ENCODE measurements at places on chromosomes 7 and 10.

DNA sequence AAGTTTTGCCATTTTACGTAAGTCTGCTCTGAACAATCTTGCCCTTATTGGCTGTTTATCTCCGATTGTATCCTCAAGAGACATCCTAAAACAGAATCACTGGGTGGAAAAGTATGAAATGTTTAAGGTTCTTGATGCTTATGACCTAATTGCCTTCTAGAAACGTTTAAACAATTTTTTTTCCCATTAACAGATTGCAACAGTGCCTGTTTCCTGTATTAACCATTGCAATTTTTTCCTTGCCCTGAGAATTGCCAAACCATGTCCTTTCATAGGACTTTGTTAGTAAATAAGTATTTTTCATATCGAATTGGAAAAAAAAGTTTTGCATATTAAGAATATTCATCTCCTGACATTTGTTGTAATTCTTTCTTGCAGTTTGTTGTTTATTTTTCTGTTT lies 639.8 kb downstream of the INHBA start:
- no peak for DNase-seq

DNA sequence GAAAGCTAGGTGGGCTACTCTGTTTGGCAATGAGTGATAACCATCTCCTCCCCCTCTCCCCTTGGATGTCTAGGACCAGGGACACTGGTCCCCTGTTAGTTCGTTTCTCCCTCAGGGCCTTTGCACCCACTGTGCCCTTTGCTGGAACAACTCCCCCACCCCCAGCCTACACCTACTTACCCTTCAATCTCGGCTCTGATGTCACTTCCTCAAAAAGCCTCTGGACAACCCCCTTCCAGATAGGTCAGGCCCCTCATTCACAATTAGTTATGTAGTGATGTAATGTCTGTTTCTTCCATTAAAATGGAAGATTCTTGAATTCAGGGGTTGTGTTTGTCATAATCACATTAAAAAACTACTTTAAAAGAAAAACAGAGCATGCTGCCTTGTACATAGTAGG lies 152.9 kb downstream of the SNX10 start:
- no peak for DNase-seq

DNA sequence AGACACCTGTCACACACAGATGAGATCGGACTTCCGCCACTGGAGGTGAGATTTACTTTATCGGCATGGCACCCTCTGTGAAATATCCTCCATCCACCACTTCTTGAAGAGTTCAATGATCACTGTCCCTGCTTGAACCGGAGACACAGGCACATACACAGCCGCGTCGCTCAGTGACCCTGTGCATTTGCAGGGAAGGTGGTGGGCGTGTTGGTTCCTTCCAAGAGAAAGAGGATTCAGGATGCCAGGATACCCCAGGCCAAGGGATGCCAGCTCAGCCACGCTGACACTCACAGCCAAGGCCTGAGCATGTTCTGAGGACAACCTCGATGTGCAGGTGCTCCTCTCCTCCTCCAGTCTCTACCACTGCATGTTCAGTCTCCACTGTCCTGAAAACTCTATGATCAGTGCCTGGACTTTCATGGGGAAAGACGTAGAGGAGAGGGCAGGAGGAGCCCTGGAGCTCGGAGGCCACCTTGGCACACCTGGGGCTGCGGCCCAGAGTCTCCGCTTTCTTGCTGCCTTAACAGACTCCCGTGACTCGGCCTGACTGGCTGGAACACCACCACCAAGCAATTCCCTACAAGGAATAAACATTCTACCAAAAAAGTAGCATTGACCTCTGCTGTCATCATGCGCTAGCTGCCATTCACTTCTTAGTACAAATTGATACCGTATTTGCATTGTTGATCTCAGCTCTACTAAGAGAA lies 115.2 kb downstream of the TCERG1L start:
- DNase-seq = no peak

GRCh38 chr10:80283119-80283518 lies 6.3 kb downstream of the MAT1A start:
- DNase-seq = no peak

DNA sequence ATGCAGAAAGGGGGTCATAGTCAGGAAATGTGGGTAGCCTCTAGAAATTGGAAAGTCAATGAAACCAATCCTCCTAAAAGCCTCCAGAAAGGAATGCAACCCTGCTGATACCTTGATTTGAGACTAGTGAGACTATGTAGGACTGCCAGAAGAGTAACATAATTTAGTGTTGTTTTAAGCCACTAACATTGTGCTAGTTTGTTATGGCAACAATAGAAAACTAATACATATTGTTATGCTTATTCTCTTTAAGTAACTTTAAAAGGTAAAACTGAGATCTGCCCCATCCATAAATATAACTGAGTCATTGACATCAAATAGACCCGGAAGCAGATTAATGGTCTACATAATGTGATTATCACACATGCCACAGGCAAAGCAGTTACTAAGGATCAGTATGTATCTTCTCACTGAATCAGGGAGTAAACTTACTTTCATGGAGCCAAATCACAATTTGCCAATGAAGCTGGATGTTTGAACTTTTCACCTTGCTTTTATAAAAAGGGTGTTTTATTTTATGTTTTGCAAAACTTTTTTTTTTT lies 146.4 kb upstream of the TMEM106B start:
- no peak for DNase-seq

GRCh38 chr10:68560186-68560942 lies at the start of gene TET1:
Gene TET1, plus strand, starts transcription at chr10:68560337. Its CDS starts 12,002 bp downstream, at chr10:68572339.
- DNase-seq = peak; percentile 6

DNA sequence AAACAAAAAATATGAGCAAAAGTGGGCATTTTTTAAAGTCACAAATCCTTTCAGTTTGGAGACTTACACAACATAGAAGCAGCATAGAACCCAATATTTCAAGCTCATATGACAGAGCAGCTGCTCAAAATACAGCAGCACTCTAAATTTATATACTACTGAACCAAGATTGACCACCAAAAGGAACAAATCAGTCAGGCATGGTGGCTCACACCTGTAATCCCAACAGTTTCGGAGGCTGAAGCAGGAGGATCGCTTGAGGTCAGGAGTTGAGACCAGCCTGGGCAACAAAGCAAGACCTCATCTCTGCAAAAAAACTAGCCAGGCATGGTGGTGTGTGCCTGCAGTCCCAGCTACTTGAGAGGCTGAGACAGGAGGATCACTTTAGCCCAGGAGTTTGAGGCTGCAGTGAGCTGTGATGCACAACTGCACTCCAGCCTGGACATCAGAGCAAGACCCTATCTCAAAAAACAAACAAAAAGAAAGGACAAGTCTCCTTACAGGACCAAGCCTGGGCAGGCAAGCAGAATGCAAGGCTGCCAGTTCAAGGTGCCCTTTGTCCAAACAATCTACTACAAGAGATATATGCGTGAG lies 40.0 kb downstream of the PARD3 start:
- no peak for DNase-seq

DNA sequence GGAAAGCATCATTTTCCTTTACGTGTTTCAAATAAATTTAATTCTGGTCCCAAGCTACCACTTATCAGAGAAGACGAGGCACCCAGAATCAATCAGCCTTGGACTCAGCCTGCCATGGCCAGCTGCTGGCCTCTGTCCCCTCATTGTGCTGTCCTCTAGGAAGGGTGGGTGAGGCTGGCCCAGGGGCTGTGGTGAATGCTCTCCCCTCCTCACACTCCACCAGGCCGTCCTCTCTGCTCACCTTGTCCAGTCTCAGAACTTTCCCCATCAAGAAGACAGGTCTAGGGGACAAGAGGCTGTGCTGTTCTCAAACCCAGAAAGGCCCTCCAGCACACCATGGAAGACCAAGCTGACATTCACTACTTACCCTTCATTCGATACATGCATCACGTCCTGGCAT lies 36.4 kb downstream of the CXCL12 start:
- DNase-seq = no peak

DNA sequence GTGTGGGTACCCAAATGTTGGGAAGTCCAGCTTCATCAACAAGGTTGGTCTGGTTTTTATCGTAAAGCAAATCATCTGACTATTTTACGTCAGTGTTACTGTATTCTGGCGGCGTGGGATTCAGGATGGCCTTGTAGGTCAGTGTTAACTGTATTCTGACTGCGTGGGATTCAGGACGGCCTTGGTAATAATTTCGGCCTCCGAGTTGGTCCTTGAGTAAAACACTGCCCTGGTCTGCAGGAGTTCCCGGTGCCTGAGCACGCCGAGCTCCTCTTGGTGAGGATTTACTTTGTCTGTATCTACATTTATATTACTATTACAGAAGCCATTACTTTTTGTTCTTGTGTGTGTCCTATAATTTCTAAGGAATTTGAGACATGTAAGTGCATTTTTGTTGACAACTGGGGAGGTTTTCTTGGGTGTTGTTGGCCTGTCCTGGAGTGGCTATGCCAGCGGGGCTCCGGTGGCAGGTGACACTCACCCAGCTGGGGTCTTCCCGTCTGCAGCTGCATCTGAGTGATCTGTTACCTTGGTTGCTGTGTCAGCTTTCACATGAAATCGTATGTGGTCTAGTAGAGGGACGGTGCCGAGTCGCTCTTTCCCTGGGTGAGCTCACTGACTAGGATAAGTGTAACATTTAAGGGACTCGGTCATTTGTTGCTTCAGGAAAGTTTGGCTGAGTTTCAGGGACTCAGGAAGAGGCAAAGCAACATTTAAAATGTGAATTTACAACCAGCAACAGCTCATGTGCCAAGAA lies 9.2 kb downstream of the GTPBP4 start:
- no peak for DNase-seq

DNA sequence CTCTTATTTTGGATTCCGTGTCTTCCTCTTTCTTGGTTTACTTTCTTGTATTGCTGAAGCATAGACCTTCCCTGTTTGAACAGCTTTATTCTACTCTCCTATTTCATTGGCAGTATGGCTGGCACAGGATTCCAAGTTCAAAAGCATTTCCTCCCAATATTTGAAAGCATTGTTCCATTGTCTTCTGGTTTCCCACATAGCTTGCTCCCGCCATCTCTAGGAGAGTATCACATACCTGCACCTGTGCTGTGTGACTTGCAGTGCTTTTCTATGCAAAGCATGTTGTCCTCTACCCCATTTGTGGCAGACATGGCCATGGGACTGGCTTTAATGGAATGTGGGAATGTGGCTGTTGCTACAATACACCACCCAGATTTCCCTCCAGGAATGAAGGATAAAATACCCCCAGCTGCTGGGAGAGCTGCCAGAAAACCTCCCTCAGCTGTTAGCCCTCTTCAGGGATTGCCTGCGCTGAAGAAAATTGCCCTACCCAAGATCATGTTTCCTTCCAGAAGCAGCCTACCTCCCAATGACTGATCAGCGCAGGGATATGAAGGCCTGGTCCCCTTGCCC lies 6.9 kb upstream of the MYOF start:
- no peak for DNase-seq

GRCh38 chr10:123009105-123009820 lies 457 bp downstream of the ACADSB start:
- no peak for DNase-seq

GRCh38 chr10:48429309-48429708 lies 122.8 kb downstream of the MAPK8 start:
- no peak for DNase-seq

DNA sequence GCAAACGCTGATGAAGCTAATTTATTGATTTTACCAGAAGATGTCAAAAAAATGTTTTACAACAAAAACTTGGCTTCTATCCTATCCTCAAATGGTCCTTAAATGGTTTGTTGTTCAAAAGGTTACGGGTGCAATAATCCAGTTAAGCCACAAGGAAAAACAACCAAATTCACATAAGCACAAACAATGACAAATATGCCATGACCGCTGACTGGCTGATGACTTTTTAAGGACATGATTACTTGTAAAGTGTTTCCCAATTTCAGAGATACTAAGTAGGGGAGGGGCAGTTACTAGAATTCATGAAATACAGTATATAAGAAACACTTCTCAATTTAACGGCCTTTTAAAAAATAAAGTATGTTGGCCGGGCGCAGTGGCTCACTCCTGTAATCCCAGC lies 28.8 kb downstream of the ABI1 start:
- DNase-seq = no peak

DNA sequence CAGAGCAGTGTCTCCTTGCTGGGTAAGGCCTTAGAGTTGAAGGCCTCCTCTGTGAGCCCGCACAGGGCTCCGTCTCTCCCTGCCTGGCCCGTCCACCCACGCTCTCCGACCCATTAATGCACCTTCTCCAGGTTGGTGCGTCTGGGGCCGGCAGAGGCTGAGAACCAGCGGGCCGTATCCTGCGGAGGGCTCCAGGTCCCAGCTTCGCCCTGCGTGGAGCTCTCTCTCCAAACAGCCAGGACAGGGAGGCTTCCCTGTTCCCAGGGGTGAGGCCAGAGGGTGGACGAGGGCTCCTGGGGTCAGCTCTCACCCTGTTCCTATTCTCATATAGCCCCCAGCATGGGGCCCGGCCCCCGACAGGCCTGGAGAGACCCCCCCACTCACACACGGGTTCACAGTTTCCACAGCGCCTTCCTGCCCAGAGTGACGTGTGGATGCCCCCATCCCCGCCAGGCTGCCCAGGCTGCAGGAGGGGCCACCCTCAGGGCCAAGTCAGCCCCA lies 34.6 kb downstream of the GET4 start:
- no peak for DNase-seq

GRCh38 chr7:36316319-36316718 lies 73.3 kb upstream of the ANLN start:
- DNase-seq = no peak

- DNase-seq = no peak
Observed at GRCh38 chr7:93249491-93250148, 17.5 kb downstream of the VPS50 start.

DNA sequence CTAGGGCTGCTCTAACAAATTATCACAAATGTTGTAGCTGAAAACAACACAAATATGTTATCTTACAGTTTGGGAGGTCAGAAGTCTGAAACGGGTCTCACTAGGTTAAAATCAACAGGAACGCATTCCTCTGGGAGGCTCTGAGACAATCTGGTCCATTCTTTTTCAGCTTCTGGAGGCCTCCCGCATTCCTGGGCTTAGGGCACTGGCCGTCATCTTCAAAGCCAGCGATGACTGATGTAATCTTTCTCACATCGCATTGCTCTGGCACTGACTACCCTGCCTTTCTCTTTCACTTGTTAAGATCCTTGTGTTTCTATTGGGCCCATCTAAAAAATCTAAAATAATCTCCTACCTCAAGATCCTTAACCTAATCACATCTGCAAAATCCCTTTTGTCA lies 1071.5 kb upstream of the C7orf33 start:
- DNase-seq = no peak

- no peak for DNase-seq
Observed at GRCh38 chr7:138934861-138935260, 46.3 kb downstream of the KIAA1549 start.

GRCh38 chr10:96176985-96177384 lies 46.9 kb downstream of the ZNF518A start:
- DNase-seq = no peak

- no peak for DNase-seq
Observed at GRCh38 chr7:141074162-141074991, 513 bp downstream of the TMEM178B start.

GRCh38 chr10:100858261-100858660 lies 54.5 kb upstream of the SLF2 start:
- no peak for DNase-seq

GRCh38 chr7:155580367-155580766 lies 34.0 kb upstream of the CNPY1 start:
- no peak for DNase-seq

DNA sequence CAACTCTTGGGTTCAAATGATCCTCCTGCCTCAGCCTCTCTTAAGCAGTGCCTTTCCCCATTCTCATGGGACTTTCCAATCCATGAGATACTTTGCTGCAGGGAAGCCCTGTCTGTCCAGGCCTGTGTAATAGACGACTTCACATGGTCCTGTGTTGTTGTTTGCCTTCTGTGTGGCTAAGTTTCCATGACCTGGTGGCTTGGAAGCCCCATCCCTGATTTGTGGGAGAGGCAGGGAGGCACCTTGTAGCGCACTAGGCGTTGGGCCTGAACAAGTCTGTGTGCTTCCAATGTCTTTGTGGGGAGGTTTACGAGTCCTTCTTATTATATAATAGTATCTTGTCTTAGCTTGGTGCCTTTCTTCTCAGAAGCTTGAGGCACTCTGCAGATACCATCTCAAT lies 49.1 kb downstream of the TCF7L2 start:
- DNase-seq = no peak
